Fibroblast of skin of back (primary cell): ENCODE measurements at places on chromosomes 16 and 17.

DNA sequence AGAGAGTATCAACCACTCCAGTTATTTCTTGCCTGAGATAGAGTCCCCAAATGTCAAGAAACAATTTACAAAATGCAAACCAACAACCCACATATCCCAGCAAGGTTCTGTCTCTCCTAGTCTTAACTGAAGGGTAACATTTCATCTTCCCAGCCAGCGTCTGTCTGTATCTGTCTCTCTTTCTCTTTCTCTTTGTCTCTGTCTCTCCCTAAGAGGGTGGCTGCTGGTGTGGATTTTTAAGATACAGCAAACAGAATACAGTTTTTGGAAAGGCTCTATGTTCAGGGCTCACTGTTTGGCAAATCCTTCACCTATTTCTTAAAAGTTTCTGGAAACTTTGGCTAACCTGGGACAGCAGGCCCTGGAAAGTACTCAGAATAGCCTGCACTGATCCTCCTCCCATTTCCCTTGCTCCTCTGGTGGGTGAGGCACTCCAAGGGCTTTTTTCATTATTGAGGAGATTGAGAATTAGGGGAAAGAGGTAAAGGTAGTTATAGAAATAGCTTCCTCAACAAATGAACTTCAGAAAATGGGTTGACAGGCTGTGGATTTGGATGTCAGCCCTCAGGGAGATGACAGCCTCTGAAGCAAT, 6.2 kb downstream of the HOXB4 start:
- no peak for DNase-seq

- no peak for DNase-seq
Measured at GRCh38 chr16:51113236-51114125, 37.6 kb downstream of the SALL1 start.

- peak; percentile 37 for DNase-seq
Measured at GRCh38 chr17:80765241-80765961, 220.8 kb downstream of the RPTOR start.

DNA sequence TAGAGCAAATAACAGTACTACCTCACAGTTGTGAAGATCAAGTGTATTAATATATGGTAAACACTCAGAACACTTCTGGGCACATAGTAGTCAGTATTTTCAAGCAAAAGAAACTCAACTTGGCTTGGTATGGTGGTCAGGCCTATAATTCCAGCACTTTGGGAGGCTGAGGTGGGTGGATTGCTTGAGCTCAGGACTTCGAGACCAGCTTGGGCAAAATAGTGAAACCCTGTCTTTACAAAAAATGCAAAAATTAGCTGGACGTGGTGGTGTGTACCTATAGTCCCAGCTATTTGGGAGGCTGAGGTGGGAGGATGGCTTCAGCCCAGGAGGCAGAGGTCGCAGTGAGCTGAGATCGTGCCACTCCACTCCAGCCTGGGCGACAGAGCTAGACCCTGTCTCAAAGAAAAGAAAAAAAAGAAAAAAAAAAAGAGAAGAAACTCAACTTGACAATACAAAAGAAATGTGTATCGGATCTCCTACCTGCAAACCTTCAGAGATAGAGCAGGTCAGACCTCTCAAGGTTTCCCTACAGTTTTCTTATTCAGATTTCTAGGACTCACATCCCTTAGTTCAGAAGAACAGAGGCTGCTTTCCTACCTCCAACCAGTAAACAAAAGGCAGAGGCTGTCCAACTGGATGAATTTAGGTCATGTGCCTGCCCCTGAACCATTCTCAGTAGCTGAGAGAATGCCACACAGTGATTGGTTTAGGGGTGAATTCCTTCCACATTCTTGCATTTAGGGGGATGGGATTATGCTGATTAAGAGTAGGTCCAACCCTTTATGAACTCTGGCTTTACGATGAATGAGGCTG, 1.7 kb upstream of the KPNA2 start:
- DNase-seq = peak; percentile 80

DNA sequence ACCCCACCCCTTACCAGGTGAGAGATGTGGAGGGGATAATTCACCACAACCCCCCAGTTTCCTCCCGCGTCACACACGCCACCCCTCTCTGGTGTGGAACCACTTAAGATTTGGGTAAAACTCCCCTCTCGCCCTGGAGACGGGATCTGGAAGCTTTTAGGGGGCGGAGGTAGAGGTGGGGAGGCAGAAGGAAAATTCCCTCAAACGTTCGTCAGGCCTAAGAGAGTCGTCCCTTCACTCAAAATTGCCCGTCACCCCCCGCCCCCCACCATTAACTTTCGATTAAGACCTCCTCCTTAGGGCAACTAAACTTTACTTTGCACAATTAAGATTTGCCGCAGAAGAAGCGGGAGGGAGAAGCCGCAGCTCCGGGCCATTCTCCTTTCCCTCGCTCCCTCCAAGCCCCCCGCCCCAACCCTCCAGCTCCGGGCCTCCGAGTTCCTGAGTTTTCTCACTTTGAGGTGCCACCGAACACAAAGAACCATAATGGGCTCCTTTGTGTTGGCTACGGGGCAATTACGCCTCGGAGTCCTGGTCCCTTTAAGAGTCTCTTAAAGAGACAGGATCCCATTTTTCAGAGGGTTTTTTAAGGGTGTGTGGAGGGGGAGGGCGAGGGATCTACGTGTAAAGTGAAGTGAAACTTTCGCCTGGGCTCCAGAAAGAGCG, 985 bp upstream of the FZD2 start:
- DNase-seq = peak; percentile 81

DNA sequence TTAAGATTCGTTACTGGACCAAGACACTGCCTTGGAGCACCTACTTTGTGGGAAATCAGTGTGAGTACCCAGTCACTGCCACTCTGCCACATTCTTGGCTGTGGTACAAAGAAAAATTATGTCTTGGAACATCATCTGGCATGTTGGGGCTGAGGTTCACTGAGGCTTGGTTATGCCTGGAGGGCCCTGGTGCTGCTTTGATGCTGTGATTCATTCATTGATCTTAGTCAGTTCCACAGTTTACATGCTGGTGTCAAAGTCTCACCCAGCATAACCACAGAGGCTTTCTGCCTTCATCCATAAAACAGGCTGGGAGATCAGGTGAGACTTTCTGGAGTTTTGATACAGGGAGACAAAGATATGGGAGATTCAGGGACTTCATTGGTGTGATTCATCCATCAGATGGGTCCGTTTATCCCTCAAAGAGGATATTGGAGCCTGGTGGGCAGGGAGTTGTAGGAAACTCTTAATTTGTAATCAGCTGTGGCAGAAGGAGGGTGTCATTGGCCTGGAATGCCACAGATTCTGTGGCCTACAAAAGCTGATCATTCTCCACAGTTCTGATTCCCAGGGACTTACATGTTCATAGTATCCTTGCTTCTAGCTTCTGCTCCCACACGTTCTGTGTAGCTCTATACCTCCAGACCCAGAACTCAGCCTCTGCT, 322.5 kb downstream of the PMP22 start:
- DNase-seq = peak; percentile 54

GRCh38 chr16:74740795-74741304, 33.8 kb downstream of the FA2H start:
- DNase-seq = no peak

GRCh38 chr16:83744441-83744981, 63.3 kb upstream of the HSBP1 start:
- DNase-seq = peak; percentile 72

DNA sequence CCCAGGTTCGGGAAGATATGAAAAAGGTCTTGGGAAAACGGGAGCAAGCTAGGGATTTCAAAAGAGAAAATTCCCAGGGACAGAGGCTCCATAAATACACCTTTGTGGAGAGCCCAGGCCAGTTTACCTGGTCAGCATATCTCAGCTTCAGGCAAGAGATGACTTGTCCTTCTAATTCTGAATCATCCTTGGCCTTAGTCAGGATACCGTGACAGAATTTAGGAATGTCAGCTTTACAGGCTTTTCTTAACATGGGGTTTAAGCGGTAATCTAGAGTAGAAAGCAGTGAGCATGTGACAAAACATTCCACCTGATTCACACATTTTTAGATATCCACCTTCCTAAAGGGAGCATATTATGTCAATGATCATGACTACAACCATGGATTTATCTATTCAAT, 41.1 kb upstream of the CLEC18B start:
- DNase-seq = no peak

- DNase-seq = peak; percentile 39
Measured at GRCh38 chr16:5042574-5043171, 8.9 kb upstream of the NAGPA start.

DNA sequence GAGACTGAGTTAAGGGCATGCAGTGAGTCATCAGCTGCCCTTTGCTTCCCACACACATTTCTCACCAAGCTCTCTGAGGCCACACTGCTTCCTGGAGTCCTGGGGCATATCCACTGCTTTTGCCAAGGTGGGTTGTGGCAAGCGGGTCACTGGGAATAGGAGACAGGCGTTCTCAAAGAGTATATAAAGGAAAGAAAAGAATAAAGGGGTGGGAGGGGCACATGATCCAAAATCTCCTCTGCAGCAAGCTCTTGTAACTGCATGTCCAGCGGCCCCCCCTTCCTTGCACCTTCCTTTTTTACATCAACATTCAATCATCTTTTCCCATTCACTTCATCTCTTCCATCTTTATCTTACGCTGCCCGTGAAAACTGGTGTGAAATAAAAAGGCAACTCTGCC, 259.1 kb upstream of the RPL38 start:
- no peak for DNase-seq

GRCh38 chr16:7399296-7399695, 66.7 kb downstream of the RBFOX1 start:
- no peak for DNase-seq

- no peak for DNase-seq
Measured at GRCh38 chr17:956905-957304, 22.7 kb downstream of the NXN start.

DNA sequence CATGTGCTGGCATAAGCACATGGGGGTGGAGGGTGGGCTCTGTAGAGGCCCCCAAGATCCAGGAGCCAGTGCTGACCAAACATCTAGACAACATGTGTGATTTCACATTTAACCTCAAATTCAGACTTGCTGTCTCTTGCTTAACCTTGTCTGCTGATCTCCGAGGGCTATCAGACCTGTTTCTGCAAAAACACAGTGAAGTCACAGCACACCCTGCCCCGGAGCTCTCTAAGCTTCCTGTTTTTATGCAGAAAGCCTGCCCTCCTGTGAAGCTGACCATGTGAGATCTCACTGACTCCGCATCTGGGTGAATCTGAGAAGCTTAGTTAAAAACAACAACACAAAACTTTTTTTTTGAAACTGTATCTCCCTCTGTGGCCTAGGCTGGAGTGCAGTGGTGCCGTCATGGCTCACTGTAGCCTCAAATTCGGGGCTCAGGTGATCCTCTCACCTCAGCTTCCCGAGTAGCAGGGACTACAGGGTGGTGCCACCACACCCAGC, 6.6 kb upstream of the DPEP2 start:
- DNase-seq = no peak

DNA sequence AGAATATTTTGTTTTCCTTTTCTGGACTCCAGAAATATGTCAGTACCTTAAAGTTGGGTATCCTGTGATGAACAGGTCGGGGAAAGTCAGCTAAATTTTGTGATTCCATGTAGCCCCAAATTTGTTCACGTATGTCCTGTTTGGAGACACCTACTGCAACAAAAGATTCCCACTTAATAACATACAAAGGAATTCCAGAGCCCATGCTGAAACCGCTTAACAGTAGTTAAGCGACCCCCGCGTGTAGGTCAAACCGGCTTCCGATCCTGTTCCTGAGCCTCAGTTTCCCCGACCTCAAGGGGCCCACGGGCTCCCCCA, 477 bp downstream of the MTHFSD start:
- DNase-seq = no peak

- DNase-seq = peak; percentile 23
Measured at GRCh38 chr16:54655121-54655590, 275.5 kb upstream of the IRX5 start.

DNA sequence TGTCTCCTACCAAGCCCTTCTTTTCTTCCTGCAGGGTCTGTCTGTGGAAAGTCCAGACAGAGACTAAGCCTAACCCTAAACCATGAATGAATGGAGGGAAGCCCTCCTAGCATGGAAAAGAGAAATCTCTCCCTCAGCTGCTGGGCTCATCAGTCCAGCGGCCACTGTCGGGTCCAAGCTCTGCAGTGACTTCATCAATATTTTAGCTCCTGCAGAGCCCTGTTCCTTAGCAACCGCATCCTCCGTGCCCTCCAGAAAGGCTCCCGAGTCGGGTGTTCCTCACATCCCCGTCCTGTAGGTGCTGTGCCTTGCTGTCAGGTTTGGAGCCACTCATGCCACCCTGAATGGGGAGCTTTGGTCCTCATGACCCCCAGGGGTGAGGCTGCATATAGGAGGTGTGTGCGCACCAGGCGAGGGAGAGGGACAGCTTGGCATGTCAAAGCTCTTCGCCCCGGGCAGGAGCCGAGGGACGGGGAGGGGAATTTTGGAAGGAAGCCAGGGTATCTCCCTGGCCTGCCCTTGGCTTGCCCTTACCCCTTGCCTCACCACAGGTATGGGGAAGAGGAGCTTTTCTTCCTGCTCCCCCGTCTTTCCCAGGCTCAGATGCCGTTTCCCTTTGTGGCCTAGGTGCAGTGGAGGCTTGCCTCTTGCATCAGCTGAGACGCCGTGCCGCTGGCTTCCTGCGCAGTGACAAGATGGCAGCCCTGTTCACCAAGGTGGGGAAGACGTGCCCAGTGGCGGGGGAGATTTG, 23.9 kb downstream of the SGSM2 start:
- no peak for DNase-seq

DNA sequence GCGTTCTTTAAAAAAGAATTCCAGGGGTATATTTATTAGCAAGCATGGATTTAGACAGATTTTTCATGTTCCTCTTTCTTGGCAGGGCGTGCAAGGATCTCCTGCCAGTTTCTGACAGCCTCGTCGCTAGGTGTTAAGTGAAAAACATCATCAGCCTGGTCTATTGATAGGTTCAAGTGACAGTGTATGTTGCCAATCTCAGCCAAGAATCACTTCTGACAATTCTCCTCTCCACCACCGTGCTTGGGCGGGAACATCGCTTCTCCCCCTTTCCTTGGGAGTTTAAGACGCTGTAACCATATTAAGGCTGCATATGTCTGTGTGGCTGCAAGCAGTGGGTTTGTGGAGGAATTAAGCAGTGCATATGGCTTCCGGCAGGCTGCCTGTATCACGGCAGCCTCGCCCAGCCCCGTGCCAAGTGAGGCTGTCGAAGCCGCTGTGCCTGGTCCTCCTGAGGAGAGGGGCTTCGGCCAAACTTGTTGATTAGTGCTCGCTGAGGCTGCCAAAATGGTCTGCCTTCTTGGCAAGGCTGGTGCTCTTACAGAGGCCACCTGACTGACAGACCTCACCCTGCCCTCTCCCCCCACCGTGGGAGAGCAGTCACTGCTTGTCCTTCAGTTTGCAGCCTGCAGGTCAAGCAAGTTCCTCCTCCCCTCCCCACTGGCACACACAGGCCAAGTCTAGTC, 132.2 kb upstream of the MPHOSPH6 start:
- no peak for DNase-seq

DNA sequence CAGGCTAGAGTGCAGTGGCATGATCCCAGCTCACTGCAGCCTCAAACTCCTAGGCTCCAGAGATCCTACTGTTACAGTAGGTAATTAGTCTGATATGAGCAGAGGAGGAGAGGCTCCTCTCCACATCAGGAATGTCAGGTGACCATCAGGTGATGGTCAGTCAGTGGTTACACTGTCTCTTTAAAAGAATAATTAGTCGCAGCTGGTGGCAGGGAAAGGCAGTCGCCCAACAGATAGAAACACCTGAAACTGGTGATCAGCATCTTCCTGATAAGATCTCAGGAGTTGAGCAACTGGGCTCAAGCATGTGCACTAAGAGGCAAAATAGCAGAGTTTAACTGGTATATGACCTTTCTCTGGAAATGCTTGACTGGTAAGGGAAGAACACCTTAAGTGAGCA, 21.5 kb upstream of the ABCA5 start:
- no peak for DNase-seq
